ENCODE measurements at places on chromosomes 2 and 18.

DNA sequence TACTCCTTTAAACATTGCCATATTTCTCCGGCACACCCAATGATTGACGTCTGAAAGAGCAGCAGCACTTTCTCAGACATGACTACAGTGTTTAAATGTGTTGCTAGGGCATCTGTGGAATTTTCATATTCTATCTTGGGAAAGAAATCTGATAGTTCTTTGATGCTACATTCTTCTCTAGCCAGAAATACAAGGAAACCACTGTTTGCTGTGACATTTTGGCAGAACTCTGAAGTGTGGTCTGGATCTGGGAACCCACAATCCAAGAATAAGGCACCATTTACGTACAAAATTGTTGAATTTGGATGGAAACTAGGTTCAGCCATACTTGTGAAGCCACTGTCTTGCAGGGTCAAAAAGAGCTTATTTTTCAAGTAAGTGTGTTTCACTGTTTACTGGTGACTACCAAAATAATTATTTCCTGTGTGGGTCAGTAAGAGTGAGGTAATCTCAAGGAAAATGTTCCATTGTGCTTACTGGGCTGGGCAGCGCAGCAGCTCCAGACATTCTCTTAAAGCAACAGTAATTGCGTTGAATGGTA is 21.3 kb upstream of the CD28 start:
- DNase-seq: peak; percentile 75

GRCh38 chr2:27798948-27799645 is 27.6 kb downstream of the MRPL33 start:
- DNase-seq: peak; percentile 99

- peak; percentile 60 for DNase-seq
Measured at GRCh38 chr18:9707381-9708056, 582 bp upstream of the RAB31 start.

DNA sequence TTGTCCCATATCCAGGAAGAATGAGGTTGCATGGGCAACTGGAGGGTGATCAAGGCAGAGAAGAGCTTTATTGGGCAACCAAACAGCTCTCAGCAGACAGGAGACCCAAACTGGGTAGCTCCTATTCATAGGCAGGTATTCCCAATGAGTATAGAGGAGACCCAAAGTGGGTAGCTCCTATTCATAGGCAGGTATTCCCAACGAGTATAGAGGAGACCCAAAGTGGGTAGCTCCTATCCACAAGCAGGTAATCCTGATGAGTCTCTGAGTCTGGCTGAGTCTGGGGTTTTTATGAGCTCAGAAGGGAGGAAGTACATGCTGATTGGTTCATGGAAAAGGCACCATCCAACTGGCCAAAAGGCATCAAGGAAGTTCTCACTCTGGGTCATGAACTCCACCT is 5.3 kb upstream of the GORASP2 start:
- no peak for DNase-seq

GRCh38 chr2:164678631-164679149 is 57.4 kb upstream of the GRB14 start:
- no peak for DNase-seq

DNA sequence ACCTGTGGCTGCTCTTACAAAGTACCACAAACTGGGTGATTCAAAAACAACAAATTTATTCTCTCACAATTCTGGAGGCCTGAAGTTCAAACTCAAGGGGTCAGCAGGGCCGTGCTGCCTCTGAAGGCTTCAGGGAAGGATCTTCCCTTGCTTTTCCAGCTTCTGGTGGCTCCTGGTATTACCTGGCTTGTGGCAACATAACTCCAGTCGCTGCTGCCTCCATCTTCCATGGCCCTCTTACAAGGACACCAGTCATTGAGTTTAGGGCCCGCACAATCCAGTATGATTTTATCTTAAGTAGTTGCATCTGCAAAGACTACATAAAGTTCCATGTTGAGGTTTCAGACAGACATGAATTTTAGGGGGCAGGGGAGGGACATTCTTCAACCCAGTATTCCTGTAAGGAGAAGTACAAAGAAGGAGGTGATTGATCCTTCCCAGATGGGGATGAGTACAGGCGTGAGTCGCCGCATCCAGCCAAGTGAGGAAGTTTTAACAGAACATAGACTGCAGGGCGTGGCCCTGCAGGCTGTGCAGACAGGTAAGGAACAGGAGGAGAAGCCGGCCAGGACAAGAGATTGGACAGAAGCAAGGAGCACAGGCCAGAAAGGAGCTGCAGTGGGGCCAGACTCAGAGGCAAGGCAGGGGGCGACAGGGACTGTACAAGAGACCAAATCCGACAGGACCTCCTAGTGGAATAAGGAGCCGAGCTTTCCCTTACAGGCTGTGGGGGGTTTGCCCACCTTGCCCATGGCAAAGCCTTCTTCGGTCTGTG is 44.4 kb upstream of the BZW1 start:
- DNase-seq: no peak
